Progenitor cell of endocrine pancreas (in vitro differentiated cells): ENCODE measurements at places on chromosomes 5 and 9.
A peak's percentile ranks its signal among the peaks of the same experiment; 100 is the strongest.

- DNase-seq: no peak
These were observed 2.0 kb upstream of the MXD3 start for GRCh38 chr5:177313561-177314259.

DNA sequence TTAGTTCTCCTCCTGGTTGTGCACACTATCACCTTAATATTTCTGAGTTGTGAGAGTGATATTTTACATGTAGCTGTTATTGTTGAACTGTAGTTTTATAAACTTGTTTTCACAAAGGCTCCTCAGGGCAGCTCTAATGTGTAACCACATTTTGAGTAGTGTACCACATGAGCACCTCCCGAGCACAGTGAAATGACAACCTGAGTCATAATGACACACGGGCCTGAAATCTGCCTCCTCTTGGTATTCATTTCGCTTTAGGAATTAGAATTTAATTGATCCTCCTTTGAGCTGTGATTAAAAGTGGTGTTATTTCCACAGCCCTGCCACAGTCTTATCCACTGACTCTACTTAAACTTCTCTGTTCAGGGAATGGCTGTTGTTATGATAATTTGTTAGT lies 7.9 kb downstream of the MTRR start:
- DNase-seq: no peak

DNA sequence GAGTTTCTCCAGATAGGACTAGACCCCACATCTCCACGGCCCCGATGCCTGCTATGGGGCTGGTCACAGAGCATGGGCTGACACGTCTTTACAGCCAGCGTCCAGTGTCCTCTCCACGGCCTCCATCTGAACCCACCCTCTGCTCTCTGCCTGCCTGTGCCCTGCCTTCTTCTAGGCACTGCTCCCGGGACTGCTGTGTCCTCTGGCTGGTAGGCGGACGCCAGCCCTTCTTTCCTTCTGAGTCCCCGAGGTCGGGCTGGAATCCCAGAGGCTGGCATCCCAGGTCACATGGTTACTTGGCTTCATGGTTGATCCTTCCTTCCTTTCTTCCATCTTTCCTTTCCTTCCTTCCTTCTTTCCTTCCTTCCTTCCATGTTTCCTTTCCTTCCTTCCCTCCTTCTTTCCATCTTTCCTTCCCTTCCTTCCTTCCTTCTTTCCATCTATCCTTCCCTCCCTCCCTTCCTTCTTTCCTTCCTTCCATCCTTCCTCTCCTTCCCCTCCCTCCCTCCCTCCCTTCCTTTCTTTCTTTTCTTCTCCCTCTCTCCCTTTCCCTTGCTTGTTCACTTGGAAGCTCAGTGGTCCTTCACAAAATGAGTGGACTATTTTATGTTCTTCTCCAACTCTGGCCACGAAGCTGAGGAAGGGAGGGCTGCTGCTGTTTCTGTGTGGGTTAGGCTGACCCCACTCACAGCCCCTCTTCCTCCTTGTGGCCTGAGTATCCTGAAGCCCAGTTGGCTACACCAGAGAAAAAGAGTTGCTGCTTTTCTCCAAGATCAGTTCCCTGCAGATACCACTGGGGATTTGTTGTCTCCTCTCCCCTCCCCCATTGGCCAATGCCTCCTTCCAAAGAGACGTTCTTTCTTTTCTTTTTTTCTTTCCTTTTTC lies 66.8 kb upstream of the NEURL1B start:
- no peak for DNase-seq

- no peak for DNase-seq
These were observed 141.8 kb upstream of the MAST4 start for GRCh38 chr5:66454186-66455078.

GRCh38 chr9:12060811-12061210 lies 632.4 kb upstream of the TYRP1 start:
- DNase-seq: no peak

DNA sequence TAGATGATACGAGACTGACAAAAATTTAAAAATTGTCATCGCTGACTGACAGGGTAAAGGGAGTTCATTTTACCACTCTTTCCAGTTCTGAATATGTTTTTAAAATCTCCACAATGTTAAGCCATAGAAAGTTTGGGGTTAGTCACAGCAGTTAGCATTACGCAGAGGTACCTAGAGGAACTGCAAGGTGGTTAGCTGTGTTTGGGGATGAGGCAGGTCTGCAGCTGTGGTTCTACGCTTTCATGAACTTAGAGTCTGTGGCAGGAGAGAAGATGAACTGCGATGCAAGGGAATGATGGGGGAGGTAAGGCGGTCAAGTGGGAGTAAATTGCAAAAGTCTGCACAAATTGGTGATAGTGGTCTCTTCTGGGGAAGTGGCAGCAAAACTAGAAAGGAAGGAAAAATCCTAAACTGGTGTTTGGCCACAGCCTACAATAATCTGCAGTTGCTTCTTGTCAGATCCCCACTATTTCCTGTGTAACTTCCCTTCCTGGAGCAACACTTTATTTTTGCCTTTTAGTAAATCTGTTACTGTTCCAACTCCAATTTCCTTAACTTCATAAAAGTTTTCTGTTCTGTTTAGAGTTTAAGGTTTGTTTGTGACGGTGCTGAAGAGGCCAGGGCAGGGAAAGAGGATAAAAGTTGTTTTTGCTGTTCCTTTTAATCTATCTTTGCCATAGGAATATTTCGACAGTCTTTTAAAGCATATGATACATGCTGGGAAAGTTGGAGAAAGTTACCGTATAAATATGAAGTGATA lies 38.6 kb upstream of the SNX2 start:
- DNase-seq: no peak

- peak; percentile 41 for DNase-seq
These were observed 93.0 kb downstream of the YTHDC2 start for GRCh38 chr5:113606298-113607134.
